ENCODE measurements at places on chromosomes 6 and 20.
A peak's percentile ranks its signal among the peaks of the same experiment; 100 is the strongest.

DNA sequence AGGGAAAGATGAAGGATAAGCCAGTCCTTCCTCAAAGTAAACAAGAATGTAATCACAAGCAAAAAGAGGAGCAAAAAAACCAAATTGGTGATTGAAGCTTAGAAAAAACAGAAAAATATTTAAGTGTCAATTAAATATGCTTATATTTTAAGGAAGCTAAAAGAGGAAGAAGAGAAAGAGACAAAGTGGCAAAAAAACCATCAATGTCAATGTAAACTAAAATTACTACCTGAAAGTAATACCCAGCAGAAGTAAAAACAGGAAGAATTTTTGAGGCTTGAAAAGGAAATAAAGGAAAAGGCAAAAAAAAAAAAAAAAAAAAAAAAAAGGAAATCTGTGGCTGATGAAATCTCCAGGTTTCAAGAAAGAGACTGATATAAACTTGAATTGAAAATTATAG, 36.2 kb upstream of the OGFRL1 start:
- no peak for DNase-seq

- DNase-seq, result no peak
These were observed 26.2 kb downstream of the PHACTR3 start for GRCh38 chr20:59630526-59630925.

DNA sequence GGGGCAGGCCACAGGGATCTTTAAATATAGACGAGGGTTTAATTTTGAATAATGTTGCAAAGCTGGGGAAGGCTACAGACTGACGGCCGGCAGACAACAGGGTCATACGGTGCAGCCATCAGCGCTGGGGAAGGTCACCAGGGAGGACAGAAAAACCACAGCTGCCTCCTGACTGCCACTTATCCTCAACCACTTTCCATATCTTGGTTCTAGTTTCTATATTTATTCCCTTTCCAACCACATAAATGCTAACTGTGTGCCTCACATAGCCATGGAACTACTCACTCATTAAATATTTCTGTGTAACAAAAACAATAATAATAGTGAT, 85.7 kb upstream of the AGPAT4 start:
- no peak for DNase-seq

DNA sequence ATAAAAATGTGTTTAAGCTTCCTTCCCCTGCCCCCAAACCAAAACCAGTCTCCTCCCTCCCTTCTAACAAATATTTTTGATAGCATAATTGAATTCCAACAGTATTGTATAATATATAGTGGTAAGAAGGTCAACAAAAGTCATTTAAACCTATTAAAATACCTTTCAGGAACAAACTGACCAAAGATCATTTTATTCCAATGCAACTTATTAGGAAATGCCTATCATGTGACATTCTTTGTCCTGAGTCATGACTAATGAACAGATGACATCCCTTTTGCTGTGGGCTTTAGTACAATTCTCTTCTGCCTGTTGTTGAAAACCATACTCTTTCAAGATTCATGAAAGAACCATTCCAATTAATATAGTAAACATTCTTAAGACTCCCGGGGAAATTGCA, 51.5 kb upstream of the TRAF3IP2 start:
- DNase-seq, result no peak

GRCh38 chr20:38277285-38277684, 16.8 kb upstream of the KIAA1755 start:
- DNase-seq, result no peak

GRCh38 chr6:114886670-114887436, 544.0 kb upstream of the HS3ST5 start:
- no peak for DNase-seq

DNA sequence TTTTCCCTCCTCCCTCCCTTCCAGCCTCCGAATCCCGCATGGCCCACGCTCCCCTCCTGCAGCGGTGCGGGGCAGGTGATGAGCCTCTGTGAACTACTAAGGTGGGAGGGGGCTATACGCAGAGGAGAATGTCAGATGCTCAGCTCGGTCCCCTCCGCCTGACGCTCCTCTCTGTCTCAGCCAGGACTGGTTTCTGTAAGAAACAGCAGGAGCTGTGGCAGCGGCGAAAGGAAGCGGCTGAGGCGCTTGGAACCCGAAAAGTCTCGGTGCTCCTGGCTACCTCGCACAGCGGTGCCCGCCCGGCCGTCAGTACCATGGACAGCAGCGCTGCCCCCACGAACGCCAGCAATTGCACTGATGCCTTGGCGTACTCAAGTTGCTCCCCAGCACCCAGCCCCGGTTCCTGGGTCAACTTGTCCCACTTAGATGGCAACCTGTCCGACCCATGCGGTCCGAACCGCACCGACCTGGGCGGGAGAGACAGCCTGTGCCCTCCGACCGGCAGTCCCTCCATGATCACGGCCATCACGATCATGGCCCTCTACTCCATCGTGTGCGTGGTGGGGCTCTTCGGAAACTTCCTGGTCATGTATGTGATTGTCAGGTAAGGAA, at the start of gene OPRM1:
OPRM1 (plus strand) TSS at position 10 of the 612 bp plus-strand sequence; CDS start at position 315, 305 bp downstream.
- no peak for DNase-seq

GRCh38 chr6:158131926-158132325, 36.1 kb downstream of the SERAC1 start:
- no peak for DNase-seq

DNA sequence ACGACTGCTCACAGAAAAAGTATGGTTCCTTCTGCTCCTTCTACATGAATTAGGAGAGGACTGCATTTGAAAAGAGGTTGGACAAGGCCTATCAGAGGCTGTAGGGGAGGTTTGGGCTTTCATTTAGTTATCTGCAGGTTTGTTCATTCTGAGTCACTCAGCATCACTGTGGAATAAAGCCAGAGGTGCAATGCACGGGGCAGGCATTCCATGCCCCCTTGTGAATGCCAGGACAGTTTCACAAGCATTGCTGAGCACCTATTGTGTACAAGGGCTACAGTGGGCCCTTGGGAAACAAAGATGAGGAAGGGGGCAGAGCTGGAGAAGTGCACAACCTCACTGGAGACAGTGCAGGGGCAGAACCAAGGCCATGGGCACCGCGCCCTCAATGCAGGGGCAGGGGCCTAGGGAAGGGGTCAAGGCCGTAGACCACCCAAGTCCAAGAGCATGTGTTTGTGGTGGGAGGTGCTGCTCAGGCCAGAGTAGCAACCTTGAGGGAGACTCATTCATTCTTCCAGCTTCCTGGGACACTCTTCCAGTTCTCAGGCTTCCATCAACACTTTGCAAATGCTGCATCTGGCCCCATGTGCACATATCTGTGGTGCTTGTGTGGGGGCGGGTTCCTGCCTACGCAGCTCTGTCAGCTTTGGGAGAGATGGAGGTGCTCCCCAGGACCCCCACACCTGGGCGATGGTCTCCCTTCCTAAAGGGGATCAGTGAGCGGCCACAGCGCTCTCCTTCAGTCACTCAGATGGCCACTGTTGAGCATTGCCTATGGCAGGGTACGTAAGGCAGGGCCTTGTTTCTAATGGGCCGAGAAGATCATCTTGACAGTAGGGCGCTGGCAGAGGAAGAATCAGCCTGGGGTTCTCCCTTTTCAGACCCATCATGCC, 204.5 kb downstream of the SYNDIG1 start:
- DNase-seq, result no peak

DNA sequence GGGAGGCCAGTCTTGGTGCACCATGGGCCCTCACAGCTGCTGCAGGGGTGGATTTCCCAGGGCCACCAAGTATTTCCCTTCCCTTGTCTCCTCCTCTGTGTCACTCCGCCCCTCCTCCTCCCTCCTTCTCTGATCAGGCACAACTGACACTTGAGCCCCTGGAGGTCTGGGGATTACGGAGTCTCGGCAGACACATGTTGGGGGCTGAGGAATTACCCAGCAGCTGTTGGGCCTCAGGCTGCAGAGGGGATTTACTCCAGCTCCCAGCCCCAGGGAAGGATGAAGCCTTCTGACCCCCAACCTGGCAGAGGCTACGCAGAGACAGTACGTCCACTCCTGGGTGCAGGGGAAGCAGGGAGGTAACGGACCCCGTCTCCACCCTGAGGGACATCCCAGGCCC, 420.5 kb upstream of the SULF2 start:
- no peak for DNase-seq

GRCh38 chr20:8571611-8572010, 439.5 kb downstream of the PLCB1 start:
- DNase-seq, result no peak

GRCh38 chr20:35870541-35871258, 83.6 kb downstream of the SCAND1 start:
- DNase-seq, result no peak

DNA sequence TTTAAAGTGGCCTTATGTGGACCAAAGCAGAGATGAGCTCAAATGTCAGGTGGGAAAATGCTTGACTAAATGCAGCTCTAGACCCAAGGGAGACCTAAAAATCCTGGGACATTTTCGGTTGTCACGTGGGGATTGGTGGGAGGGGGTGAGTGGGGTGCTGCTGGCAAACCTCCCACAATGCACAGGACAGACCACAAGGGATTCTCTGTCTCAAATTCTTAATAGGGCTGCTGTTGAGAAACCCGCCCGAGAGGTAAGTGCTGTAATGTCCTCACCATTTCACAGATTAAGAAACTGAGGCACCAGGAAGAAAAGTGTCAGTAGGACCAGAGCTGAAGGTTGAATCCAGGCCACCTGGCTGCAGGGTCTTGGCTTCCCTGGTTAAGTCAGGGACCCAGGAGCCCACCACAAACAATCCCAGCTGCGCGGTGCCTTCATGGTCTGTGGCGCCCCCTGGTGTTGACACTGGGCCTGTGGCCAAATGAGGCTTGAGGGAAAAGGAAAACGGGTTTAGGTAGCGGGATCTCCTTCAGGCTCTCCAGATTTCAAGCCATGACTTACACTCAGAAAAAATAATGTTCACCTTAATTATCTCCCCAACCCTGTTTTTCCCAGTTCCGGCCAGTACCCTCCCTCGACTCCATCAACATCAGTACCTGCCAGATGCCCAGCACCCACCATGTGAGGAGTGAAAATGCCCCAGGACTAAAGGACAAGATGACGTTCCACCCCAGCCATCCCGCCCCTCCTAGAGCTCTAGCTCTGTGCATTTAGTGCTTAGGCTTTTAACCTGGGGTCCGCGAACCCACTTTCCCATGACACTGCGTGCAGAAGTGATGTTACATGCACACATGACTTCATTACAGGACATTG, 7.2 kb downstream of the HLA-G start:
- no peak for DNase-seq

GRCh38 chr20:43895235-43895634, 19.4 kb upstream of the TOX2 start:
- no peak for DNase-seq

DNA sequence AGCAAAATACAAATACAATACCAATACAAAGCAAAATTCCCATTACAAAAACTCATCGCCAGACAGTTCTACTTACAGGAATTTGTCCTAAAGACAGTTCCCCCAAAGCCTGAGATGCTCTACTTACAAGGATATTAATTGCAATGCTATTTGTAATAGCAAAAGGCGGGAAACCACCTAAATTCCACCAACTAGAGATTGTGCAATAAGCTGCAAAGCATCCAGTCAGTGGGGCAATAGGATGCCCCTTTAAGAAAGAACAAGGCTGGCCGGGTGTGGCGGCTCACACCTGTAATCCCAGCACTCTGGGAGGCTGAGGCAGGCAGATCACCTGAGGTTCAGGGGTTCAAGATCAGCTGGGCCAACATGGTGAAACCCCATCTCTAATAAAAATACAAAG, 39.1 kb downstream of the FAM209B start:
- no peak for DNase-seq

DNA sequence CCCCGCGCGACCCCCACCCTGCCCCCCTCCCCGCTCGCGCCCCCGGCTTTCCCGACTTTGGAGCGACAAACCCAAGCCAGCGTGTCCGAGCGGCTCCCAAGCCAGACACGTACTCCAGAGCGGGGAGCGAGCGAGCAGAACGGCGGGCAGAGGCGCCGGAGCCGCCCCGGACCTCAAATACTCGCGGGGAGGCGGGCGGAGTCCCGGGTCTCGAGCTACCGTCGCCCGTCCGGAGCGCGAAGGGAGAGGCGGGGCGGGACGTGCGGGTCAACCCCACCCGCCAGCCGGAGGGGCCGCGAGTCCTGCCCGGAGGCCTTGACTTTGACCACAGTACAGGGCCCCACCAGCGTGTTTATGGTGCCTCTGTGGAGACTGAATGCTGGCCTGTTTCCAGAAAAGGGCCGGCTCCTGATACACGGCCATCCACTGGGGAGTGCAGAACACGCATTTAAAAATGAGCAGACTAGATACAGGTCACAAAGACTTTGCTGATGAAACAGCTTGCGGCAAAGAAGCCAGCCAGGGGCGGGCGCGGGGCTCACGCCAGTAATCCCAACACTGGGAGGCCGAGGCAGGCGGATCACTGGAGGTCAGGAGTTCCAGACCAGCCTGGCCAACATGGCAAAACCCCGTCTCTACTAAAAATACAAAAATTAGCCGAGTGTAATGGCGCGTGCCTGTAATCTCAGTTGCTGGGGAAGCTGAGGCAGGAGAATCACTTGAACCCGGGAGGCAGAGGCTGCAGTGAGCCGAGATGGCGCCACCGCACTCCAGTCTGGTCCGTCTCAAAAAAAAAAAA, at the start of gene SERPINB6:
SERPINB6 (minus strand) TSS at position 148 of the 799 bp plus-strand sequence. CDS start 12,235 bp downstream, outside the sequence.
- DNase-seq, result peak; percentile 78

DNA sequence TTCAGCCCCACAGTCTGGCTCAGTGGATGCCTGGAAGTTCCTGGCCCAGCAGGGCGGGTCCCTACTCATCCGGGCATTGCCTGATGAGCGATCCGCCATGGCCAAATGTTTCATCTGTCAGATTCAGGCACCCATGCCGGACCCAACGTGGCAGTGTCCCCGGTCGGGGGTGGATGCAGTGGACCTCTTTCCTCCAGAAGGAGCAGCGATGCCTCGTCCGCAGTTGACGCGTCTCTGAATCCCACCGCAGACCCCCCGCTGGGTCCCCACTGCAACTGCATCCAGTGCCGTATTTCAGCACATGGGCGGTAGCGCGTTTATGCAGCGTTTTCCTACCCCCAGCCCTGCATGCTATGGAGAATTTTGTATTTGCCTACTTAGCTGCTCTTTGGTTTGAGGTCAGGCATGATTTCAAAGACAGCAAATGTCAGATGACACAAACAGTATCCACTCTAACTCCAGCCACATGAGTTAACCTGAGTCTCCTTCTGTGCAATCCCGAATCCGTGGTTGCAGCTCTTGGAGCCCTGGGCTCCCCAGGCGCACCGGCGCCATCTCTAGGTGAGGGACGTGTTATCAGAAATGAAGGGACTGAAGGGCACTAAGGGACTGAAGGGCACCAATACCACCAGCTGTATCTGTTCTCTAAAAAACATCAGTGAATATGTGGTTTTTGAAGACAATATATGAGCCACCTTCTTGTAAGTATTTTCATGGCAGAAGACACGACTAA, 72.6 kb upstream of the THBS2 start:
- DNase-seq, result no peak

- no peak for DNase-seq
These were observed 63.1 kb upstream of the IFNGR1 start for GRCh38 chr6:137282254-137282653.

DNA sequence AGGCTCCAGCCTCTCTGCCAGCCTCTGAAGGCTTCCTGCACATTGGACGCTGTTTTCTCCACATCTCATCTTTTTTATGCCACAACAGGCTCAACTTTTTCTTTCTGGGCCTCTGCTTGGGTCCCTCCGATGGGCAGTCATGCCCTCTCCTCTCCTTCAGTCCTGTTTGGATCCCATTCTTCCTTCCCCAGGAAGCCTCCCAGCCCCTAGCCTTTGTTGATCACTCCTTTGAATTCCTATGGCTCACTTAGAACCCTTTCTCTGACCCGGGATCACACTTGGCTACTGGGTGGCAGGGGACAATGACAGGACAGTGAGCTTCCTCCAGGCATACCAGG, 4.5 kb downstream of the SLA2 start:
- no peak for DNase-seq

- no peak for DNase-seq
These were observed 172.3 kb upstream of the CDYL start for GRCh38 chr6:4603856-4604369.
